ENCODE measurements at places on chromosomes 13 and 19.

- DNase-seq = no peak
Observed at GRCh38 chr13:106041445-106041844, 494.0 kb downstream of the EFNB2 start.

DNA sequence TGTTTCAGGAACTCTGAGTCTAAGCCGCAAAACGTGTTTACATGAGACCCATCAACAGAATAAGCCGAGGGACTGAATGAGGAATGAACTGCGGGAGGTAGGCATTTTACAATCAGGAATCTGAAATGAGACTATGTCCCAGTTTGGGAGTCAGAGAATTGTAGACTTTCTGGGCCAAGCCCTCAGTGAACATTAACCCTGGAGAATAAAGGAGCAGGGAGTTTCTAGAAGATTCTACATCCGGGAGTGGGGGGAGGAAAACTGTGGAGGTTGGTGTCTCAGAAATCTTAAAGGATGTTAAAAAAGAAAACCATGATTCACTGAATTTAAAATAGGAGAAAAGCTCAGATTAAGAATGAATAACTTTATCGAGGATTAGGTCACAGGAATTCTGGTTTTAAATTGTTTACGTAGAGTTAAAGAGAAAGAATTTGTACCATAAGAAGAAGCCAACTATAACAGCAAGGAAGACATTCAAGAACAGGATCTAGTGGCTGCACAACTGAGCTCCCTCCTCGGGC lies 18.5 kb downstream of the RFX2 start:
- DNase-seq = no peak

- no peak for DNase-seq
Observed at GRCh38 chr19:14563989-14564651, 7.7 kb downstream of the NDUFB7 start.

- DNase-seq = no peak
Observed at GRCh38 chr19:14139944-14140343, 3.6 kb upstream of the ASF1B start.

DNA sequence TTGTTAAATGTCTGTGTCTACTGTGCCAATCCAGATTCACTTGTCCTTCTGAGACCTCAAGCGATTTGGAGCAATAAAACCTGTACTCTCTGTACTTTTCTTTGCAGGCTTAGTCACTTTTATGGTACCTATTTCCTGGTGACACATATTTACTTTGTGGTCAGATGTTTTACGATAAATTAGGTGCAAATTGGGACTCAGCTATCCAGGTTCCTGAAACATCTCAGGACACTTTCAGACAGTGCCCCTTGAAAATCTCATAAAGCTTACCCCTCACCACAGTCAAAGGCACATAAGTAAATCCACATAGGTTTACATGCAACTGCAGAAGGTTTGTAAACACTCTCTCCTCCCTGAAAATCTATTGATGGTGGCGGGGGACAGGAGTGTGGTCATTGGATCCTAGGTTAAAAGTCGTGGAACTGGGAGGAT lies 438.8 kb downstream of the EFNB2 start:
- DNase-seq = no peak

- DNase-seq = no peak
Observed at GRCh38 chr13:21576426-21576825, 27.5 kb downstream of the MICU2 start.

DNA sequence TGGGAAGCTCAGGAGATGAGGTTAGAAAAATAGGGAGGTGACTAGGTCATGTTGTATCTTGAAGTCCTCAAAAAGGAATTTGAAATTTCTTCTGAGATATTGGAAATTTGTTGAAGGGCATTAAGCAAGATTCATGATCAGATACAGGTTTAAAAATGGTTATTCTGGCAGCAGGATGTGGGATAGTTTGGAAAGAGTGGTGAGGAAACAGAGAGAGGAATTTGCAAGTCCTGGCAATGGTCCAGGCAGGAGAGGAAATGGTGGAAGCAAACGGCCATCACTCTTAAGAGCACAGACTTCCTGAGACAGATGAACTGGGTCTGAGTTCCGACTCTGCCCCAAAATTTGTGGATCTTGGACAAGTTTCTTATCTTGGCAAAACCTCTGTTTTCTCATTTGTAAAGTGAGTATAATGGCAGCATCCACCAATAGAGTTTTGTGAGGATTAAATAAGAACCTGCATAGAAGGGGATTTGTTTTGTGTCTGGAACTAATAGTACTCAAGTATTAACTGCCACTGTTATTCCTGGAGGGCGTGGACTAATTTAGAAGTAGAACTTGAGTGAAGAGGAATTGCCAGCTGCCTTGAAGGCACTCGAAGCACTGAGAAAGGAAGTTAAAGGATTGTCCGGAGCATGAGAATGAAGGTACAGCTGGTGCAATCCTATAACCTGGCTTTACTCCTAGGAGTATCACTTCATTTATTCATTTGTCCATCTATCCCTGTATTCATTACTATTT lies 99.6 kb downstream of the CCNA1 start:
- no peak for DNase-seq

DNA sequence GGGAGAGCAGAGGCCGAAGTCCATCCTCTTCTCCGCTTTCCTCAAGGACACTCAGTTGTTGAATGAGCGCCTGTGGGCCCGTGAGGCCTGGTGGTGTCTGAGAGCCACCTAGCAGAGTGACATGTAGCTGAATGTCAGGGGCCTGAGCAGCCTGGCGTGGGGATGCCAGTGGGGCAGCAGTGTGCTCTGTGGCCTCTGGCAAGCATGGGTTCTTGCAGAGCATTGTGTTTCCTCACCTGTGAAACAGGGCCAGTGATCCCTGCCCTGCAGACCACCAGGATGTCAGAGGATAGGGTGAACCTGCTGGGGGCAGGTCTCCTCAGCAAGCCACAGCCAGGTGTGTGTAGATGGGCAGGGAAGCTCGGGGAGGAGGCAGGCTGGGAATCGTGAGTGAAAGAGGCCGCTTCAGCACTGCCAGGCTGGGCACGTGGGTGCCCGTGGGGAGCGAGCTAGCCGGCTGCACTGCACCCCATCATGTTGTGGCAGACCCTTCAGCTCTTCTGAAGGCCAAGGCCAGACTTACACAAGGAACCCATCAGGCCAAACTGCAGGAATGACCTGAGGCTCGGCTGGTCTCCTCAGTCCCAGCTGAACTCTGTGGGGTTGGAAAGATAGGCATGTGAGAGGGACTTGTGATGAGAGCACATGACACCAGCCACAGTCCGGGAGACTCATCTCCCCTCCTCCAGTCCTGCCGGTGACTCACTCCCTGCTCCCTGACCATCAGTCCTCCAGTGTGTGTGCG lies 5.0 kb downstream of the PPP1R37 start:
- DNase-seq = no peak

DNA sequence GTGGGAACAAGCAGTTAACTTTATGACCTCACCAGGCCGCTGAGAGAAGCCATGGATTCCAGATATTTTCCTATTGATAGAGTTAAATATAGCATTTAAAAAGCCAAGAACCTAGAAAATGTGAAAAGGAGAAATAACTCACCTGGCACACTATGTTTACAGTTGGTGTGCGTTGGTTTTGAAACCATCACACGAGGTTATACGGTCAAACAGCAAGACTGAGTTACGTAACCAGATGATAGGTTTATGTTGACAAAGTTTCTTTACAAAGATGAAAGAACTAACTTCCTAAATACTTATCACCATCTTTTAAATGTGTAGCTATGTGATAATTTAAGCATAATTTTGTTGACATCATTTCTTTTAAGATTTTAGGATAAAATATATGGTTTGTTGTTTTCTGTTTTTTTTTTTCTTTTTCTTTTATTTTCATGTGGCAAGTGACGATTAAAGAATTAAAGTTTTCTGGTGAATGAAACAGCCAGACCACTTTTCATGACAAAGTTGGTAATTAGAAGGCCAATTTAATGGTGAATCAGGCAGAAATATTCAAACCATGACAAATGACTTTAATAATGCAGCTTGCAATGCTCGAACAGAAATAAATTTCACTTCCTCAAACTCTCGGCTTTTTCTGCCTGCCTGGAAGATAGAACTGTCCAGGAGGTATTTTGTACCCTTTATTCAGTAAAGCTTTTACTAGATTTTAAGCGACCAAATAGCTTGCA lies 339.1 kb upstream of the OBI1 start:
- no peak for DNase-seq

DNA sequence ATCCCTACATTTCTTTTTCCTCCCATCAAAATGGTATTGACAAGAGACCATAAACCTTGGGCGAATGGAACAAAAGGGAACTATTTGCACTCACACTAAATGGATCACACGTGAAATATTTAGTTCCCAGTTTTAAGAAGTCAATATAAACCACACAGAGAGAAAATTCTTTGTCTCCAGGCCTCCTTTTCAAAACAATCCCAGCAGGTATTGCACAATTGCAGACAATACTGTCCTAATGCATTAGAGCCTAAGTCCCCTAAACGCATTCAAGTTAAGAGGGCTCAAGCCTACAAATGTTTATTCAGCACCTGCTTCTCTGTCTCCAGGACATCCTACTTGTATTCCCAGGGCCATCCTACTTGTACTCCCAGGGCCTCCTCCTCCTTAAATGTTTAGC lies 1.3 kb upstream of the B3GLCT start:
- no peak for DNase-seq

DNA sequence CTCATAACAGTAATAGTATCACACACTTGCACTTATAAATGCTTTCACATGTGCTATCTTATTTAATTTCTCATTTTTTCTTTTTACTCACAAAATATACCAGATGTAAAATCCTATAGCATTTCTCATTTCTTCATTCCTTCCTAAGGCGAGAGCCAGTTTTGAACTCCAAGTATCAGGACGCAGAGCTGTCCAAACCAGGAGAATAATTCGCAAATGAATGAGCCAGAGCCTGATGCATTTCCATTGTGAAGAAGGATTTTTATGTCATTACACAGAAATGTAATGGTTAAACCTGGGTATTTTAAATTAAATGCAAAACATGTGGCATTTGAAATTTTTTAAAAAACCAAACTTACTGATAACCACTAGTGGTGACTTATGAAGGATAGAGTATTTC lies 244.3 kb downstream of the RGCC start:
- DNase-seq = no peak

- DNase-seq = no peak
Observed at GRCh38 chr19:13207846-13208671, 57.8 kb downstream of the IER2 start.

- no peak for DNase-seq
Observed at GRCh38 chr13:23384111-23384510, 49.4 kb downstream of the SACS start.
